ENCODE measurements at places on chromosomes 11 and 22.

- no peak for DNase-seq
These were observed 15.9 kb upstream of the NFRKB start for GRCh38 chr11:129911298-129911697.

DNA sequence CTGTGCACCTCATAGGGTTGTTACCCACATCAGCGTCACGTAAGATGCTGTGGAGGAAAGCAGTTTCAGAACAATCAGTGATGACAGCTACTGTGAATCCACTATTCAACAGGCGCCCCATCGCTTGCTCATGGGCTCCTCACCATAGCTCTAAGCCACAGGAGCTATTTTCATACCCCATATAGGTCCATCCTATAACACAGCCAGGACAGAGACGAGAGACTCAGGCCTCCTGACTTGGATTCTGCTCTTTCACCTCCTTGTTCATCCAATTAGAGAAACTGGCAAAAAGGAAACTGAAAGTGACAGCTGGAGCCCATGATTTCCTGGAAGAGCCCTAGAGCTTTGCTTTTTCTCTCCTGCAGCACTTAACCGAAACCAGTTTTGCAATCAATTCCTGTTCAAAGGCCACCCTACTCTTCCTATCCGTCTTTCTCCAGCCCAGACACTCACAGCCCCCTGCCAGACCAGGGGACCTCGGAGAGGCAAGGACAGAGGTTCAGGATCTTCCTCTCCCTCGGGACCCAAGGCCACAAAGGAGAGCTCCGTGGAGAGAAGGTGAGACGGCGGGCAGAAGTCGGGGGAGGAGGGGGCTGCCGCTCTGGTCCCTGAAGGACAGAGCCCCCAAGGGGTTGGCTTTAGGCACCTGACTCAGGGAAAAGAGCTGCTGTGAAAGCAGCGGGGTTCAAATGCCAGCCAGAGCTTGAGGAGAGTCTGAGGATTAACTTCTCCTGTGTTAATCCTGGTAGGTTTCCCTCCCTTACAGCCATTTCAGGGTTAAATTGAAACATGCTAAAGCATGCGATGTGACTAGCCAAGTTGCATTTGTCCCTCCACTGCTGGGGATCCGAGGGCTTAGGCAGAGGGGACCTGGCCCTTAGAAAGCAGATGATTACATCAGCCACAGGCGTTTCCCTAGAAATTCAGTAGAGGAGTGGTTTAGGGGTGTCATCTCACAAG is at the start of gene APOL6:
Gene APOL6 (plus strand): TSS at position 381 of the 960 bp plus-strand sequence. CDS start 7,980 bp downstream, outside the sequence.
- peak; percentile 48 for DNase-seq

DNA sequence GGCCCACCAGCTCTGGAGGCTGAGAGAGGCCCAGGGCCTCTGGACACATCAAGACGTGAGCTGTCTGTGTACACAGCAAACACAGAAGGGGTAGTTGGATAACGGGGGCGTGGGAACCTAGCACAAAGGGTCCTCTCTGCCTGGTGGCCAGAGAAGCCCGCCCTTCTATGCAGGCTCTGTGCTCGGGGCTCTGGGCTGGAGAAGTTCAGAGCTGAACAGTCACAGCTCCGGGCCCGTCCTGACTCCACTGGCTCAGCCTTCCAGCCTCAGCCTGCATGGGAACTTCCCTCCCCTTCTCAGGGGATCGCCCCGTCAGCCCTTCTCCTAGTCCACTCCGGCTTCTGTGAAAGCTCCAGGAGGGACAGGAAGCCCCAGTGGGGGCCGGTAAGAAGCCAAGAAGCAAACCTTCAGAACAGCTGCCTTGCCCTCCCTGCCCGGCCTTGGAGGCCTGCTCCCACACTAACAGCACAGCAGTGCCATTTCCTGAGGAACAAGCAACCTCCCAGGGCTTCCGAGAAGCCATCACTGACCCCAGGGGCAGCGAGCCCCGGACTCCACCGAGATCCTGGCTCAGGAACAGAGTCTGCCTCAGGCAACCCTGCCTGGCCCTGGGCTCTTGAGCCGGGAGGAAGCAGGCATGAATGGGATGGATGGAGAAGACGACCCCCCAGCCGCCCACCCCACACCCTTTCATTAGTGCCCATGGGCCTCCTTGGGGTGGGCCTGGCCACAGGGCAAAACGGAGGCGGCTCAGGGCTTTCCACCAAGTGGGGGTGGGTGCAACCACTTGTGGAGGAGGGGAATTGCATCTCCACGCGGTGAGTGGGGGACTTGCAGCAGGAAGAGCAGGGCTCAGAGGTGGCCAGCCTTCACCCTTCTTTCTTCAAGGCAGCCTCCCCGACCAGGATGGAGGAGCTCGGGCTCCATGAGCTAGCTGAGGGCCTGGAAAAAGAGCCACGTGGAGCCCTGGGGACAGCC is 119.8 kb downstream of the ST3GAL4 start:
- no peak for DNase-seq

DNA sequence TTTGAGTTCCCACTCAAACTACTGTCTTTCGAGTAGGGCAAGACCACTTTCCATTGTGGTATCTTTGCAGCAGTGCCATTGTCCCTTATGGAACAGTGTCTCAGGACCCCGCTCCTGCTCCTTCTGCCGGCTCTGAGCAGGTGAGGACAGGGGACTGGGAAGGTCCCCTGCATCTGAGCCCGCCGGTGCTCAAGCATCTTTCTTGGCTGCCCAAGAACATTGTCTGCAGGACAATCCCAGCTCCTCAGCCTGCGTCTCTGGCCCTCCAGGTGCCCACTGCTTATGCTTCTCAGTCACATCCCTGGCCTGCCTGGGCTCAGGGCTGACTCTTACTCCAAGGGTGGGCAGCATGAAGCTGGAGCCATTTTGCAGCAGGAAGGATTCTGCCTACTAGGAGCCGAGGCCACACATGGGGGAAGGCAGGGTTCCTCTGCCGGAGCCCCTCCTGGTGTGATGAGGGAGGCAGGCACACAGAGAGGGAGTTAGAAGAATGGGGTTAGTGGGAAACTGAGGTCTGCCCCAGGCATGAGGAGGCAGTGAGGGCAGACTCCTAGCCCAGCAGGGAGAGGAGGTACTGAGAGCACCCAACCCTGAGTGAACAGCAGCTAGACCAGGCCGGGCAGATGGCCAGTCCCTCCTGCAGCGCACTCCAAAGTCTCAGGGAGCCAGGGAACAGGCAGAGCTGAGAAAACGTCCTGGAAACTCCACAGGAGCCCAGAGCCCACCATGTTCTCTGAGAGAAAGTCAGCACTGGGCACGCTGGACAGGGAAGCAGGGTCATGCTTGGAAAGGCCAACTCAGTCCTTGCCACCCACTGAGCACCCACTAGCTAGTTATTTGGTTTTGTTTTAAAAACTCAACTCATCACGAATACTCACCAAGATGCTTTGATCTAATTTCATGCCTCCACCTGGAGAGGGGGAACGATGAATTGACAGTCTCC is 7.5 kb upstream of the PPARA start:
- no peak for DNase-seq

- DNase-seq: no peak
These were observed 33.5 kb upstream of the FAM181B start for GRCh38 chr11:82767123-82767522.

DNA sequence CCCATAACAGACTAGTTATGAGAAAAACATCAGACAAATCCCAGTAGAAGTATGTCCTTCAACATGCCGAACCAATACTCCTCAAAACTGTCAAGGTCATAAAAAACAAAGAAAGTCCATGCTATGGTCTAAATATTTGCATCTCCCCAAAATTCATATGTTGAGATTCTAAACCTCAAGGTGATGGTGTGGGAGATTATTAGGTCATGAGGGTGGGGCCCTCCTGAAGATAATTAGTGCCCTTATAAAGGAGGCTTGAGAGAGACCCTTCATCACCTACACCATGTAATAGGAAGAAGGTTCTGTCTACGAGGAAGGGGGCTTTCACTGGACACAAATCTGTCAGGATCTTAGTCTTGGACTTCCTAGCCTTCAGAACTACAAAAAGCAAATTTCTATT is 118.6 kb upstream of the GUCY1A2 start:
- no peak for DNase-seq

DNA sequence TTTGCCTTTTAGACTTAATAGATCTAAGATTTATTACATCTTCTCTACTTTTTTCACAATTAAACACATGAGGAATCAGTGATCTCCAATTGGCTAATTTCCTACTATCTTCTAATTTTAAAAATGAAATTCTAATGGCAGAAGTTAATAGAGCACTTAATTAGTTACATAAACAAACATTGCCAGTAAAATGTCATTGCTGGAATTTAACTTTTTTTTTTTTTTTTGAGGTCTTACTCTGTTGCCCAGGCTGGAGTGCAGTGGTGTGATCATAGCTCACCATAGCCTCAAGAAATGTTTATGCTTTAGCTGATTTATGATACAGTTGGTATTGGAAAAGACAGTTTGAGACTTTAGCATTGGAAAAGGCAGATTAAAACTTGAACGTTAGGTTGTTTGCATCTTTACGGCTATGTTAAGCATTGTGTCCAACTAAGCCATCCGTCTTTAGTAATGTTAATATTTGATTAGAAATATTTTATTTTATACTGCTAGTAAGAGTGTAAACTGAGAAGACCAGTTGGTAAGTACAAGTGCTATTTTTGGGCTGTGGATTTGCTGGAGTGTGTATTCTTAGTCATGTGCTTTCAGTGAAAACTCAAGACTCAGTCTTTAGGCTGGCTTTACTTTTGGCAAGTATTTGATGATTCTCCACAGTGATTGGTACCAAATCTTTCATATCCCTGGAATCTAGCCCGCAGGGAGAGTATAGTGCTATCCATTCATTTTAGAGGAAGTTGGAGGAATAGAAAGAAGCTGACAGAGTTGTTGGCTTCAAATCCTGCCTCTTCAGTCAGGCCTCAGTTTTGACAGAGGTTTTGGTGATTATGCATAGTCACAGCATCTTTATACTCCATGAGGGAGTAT is 4.5 kb downstream of the ANO5 start:
- DNase-seq: no peak

GRCh38 chr22:39662686-39663052 is 92.1 kb downstream of the CACNA1I start:
- no peak for DNase-seq

DNA sequence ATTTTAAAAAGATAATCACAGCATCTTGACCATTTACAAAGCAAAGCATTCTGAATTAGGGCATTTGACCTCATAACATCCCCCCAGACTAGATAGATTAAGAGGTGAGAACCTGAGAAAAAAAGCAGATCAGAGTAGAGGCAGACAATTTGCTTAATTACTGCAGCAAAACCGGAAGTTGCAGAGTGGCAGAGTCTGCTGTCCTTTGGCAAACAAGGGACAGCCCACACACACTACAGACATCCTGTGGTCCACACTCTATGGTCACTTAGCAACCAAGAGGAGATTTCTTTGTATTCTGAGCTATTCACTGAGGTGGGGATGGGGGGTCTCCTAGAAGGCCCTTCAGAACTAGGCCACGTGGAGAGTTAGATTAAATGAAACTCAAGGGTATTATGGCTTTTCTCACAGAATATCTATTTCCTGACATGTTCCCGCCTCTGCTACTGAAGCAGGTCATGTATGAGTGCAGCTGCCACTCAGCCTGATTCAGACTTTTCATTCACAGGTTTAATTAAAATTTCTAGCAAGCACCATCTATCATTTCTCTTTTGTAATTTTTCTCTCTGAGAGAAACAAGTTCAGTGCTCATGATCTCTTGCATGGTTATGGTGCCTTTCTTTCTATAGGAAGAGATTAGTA is 48.5 kb downstream of the SVIP start:
- no peak for DNase-seq

DNA sequence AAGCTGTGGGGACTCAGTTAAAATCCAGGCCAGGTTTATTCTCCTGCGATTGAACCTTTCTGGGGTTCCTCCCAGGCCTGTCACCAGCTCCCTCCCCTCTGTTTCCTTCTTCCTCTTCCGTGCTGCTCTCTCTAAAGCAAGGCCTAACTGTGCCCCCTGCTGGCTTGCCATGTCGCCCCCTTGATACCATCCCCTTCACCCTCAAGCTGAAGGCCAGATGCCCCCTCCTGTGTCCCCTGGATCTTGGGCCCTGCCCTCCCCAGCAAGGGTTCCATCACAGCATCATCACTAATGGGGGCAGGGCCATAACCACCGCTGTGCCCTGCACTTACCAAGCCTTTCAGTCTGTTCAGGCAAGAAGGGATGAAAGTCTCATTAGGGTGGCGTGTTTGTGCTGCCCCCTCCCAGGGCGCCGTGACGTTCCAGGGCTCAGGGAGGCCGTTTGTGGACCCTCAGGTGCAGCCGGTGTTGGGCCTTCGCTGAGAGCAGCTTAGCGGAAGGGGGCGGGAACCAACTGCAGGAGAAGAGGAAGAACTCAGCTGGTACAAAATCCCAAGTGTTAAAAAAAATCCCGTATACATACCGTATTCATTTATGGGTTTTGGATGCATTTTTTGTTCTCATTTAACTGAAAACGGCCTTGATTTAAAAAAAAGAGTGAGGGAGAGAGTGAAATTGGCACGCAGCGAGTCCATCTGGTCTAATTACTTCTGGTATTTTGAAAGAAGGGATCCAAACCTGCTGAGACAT is 69.9 kb downstream of the MPPED1 start:
- DNase-seq: no peak

- DNase-seq: no peak
These were observed 4.6 kb upstream of the RANGAP1 start for GRCh38 chr22:41290262-41291221.

DNA sequence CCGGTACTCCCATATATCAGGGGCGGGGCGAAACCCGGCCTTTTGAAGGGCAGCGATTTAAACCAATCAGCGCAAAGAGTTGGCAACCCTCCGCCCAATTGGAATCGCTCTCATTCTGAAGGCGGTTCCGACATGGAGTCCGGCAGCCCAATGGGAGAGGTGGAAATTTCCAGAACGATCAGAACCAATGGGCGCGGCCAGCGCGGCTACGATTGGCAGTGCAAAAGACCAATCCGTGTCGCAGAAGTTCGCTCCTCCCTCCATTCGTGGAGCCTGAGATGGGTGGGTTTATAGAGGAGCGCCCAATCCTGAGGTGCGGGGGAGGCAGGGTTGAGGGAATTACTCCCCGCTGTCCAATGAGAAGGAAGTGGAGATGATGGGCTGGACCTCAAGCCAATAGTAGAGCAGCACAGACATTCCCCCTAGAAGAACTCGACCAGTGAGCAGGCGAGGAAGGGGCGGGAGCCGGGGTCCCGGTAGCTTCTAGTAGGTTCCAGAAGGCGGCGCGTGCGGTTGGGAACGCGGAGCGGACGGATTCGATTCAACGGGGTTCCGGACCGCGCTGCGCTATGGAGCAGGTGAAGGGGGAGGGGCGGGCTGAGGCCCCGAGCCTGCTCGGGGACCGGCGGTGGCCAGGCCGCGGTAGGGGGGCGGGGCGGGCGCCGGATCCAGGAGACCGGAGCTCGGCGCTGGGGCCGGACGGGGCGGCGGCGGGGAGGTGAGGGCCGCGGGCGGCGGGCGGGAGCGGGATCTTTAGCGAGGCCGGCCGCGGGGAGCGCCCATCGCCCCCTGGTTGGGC is at the start of gene STIP1:
Gene STIP1 (plus strand): TSS at position 479 of the 799 bp plus-strand sequence. CDS start 91 bp downstream, at position 570.
- DNase-seq: peak; percentile 95

DNA sequence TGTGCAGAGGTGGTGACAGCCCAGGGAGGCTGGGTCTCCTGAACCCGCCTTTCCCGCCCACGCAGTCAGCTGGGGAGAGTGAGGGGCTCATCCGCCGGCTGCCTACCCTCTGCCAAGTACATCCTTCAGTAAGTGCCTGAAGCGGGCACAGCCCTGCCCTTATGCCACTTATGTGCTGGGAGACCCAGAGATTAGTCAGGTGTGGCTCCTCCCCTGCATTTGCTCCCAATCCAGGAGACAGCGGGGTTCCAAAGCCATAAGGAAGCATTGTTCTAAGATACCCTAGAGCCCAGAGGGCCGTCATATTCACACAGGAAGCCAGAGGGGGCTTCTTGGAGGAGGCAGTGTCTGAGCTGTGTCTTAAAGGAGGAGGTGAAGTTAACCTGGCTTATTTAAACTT is 5.8 kb upstream of the PPP6R3 start:
- no peak for DNase-seq

- no peak for DNase-seq
These were observed 83.7 kb downstream of the MAML2 start for GRCh38 chr11:96259134-96259830.
